Activated T-cell treated with anti-CD3 and anti-CD28 coated beads for 48 hours (primary cell): ENCODE measurements at places on chromosomes 11 and 22.

GRCh38 chr11:44191322-44192016 is 96.0 kb downstream of the EXT2 start:
- no peak for DNase-seq

DNA sequence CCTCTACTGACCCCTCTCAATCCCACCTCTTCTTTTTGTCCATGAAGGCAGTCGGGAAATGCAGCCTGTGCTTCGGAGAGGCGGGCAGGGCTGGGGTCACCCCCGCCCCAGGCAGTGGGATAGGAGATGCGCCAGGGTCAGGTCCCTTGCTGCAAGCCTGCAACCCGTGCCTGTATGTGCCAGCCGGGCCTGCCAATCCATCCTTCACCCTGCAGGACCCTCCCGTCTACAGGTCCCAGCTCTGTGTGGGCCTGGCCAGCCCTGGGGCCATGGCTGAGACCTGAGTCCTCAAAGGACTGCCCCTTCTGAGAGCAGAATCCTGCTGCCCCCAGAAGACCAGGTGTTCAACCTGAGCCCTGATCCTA is 10.9 kb downstream of the ASCL2 start:
- no peak for DNase-seq

- no peak for DNase-seq
Measured at GRCh38 chr11:12469451-12469850, 92.1 kb downstream of the PARVA start.

GRCh38 chr11:6022956-6023355 is 7.6 kb downstream of the OR56A1 start:
- no peak for DNase-seq

GRCh38 chr11:117629146-117629545 is 167.9 kb downstream of the DSCAML1 start:
- DNase-seq, result no peak

- no peak for DNase-seq
Measured at GRCh38 chr11:130243816-130244215, 70.9 kb downstream of the ZBTB44 start.

- DNase-seq, result no peak
Measured at GRCh38 chr11:108402241-108402640, 65.1 kb downstream of the C11orf65 start.

GRCh38 chr22:40635940-40636379 is 559 bp downstream of the MRTFA start:
- DNase-seq, result no peak

GRCh38 chr11:3786781-3787428 is 10.4 kb downstream of the NUP98 start:
- no peak for DNase-seq

- no peak for DNase-seq
Measured at GRCh38 chr11:128701086-128701485, 7.2 kb downstream of the FLI1 start.

- DNase-seq, result no peak
Measured at GRCh38 chr11:8501836-8502235, 92.2 kb downstream of the STK33 start.

GRCh38 chr11:20112291-20113148 is 47.8 kb downstream of the DBX1 start:
- no peak for DNase-seq

DNA sequence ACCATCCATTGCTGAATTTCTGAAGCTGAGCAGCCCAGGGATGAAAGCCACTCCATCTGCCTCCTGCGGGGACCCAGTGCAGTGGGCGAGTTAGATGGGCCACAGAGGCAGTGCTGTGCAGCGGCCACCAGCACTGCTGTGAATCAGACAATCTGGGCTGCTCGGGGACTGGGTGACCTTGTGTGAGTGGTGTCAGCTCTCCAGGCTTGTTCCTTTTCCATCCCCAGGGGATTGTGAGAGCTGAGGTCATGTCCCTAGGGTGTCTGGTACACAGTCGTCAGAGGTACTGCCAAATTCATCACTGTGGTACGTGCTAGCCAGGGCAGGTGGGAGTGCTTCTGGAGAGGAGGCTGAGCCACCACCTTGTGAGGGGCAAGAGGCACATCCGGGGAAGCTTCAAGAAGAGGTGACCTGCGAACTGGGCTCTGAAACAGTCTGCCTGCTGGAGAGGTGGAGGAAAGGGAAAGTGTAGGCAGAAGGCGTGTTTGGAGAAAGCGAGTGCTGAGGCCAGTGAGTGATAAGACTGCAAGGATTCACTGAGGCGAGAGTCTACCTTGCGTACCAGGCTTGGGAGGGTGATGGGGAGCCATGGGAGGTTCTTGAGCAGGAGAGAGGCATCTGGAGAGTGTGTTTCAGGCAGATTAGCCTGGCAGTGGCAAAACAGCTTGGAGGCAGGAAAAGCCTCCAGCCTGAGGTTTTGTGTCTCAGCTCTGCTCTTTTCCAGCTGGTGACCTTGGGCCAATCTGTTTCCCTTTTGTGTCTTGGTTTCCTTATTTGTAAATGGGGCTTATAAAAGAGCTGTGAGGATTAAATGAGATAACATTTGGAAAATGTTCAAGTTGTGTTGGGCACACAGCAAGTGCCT is 22.7 kb downstream of the CACNA1I start:
- no peak for DNase-seq

DNA sequence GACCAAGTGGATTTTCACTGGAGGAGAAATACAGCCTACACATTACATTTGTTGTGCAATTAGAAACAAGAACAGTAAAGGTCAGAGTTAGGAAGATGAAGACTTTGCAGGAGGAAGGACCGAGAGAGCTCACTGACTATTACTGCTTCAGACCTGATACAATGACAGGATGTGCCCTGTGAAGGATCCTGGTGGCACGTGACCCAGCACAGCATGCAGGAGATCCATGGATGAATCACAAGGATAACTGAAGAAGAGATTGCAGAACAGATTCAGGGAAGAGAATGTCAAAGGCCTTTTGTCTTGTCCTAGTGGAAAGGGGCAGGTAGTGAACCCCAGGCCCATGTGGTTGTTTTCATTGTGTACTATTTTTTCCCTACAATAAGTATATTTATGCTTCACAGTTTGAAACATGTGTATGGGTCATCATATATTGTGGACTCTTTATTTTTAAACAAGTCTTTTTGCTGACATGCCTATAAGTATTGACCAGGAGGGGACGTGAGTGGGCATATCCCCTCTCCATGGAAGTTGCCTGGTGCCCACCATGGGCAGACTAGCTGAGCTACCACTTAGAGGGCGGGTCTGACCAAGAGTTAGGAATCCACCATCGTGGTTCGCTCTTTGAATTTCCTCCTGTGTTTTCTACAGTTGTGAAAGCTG is 44.3 kb downstream of the RASSF10 start:
- no peak for DNase-seq

DNA sequence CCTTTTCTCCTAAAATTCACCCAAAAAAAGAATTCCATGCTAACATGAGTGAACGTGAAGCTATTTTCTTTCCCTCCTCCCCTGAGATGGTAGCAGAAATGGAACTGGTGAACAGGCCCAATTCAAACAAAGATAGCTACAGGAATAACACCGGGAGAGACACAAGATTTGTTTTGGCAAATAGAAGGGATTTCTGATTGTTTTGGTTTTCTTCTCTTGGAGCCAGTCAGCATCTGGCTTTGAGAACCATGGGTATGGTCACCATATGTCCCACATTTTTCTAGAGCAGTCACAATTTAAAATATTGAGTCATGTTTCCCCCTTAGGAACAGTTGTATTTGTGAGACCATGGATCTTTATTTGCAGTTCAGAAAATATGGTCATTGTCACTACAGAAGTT is 214.1 kb downstream of the FAM76B start:
- no peak for DNase-seq

DNA sequence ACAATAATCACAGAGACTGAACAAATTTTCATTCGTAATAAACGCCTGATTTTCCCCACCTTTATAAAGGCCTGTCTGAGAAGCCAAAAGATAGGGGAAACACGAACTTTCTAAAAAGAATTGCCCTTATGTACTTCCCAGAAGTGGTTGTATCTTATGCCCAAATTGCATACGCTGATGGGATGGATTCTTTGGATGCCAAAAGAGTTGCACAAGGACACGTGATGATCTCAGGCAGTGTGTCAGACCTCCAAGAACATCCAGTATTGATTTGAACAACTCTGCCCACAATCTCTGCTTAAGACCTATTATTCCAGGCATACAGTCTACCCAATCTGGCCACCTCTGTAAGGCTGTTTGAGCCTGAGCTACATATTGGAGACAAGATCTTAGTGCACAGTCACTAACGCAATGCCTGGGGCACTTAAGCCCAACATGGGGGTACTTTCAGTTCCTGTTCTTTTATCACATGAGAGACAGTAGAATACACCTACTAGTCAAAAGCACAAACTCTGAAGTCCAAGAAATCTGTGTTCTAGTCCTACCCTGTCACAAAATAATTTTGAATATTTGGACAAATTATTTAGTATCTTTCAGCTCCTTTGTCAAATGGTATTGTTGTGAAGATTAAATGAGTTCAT is 38.9 kb downstream of the OR10A6 start:
- DNase-seq, result no peak

- no peak for DNase-seq
Measured at GRCh38 chr22:30225220-30225927, 21.2 kb downstream of the LIF start.

- DNase-seq, result no peak
Measured at GRCh38 chr11:119728211-119728626, 781 bp downstream of the NECTIN1 start.

GRCh38 chr11:26137651-26138050 is 194.3 kb upstream of the ANO3 start:
- DNase-seq, result no peak

- no peak for DNase-seq
Measured at GRCh38 chr11:105829084-105829483, 193.0 kb downstream of the MSANTD4 start.

GRCh38 chr11:64204464-64204989 is 2.0 kb upstream of the FERMT3 start:
- DNase-seq, result peak; percentile 66

GRCh38 chr11:89490981-89491690 is at the start of gene NOX4:
NOX4 (minus strand) TSS chr11:89491375; CDS start chr11:89491246, 129 bp downstream.
- no peak for DNase-seq

GRCh38 chr11:28763151-28763550 is 655.0 kb downstream of the METTL15 start:
- DNase-seq, result no peak
